SK-N-SH (cell line): ENCODE measurements at places on chromosomes 1 and 21. TPM values are rescaled to one million over a fixed set of nuclear protein-coding genes. Genes with fewer than 3 reads are reported as not detected.

LYPD8 gene
- 1.5 and 1.6 TPM in 2 replicates for polyA plus RNA-seq

ANGPTL3 gene
- not detected in 2 replicates for polyA plus RNA-seq

TMOD4 gene
- 0.57 and 0.59 TPM in 2 replicates for polyA plus RNA-seq

OR6Y1 gene
- not detected in 2 replicates for polyA plus RNA-seq

IRF2BP2 gene
- polyA plus RNA-seq = 40.3 and 73.9 TPM in 2 replicates

FAM163A gene
- polyA plus RNA-seq = 0.43 and 1.1 TPM in 2 replicates

LENEP gene
- polyA plus RNA-seq = 0.26 TPM in 1 of 2 replicates, not detected in the other

RNF186 gene
- not detected in 2 replicates for polyA plus RNA-seq

CFHR5 gene
- polyA plus RNA-seq = not detected in 2 replicates

PLA2G2F gene
- polyA plus RNA-seq = not detected in 2 replicates

CCDC185 gene
- not detected in 2 replicates for polyA plus RNA-seq

HAPLN2 gene
- polyA plus RNA-seq = 0.10 and 0.20 TPM in 2 replicates

ATP6V1G3 gene
- not detected in 2 replicates for polyA plus RNA-seq

LY9 gene
- not detected in 2 replicates for polyA plus RNA-seq

DPH2 gene
- polyA plus RNA-seq = 76.9 and 97.5 TPM in 2 replicates

VHLL gene
- not detected in 2 replicates for polyA plus RNA-seq

RUNX3 gene
- polyA plus RNA-seq = not detected in 2 replicates

THEM5 gene
- not detected in 2 replicates for polyA plus RNA-seq

HSD3B2 gene
- polyA plus RNA-seq = not detected in 2 replicates

CNIH3 gene
- 18.8 and 19.1 TPM in 2 replicates for polyA plus RNA-seq

PROK1 gene
- polyA plus RNA-seq = not detected in 2 replicates

PSMD4 gene
- polyA plus RNA-seq = 419 and 518 TPM in 2 replicates

OR2L13 gene
- 0.15 and 0.23 TPM in 2 replicates for polyA plus RNA-seq

LCE1A gene
- not detected in 2 replicates for polyA plus RNA-seq

NUDT4B gene
- polyA plus RNA-seq = 21.3 and 24.7 TPM in 2 replicates

WNT3A gene
- not detected in 2 replicates for polyA plus RNA-seq

CYP2J2 gene
- 1.1 and 1.2 TPM in 2 replicates for polyA plus RNA-seq

SMPDL3B gene
- polyA plus RNA-seq = 0.67 and 0.95 TPM in 2 replicates

RAB7B gene
- polyA plus RNA-seq = 0.15 and 0.24 TPM in 2 replicates

TRPM2 gene
- polyA plus RNA-seq = not detected in 2 replicates

CCDC18 gene
- 3.5 and 4.0 TPM in 2 replicates for polyA plus RNA-seq

NAV1 gene
- 13.3 and 16.1 TPM in 2 replicates for polyA plus RNA-seq

OSBPL9 gene
- 43.9 and 63.9 TPM in 2 replicates for polyA plus RNA-seq

MATN1 gene
- polyA plus RNA-seq = 0.15 and 0.23 TPM in 2 replicates

ETV3 gene
- polyA plus RNA-seq = 5.4 and 8.5 TPM in 2 replicates

IQGAP3 gene
- 14.4 and 15.6 TPM in 2 replicates for polyA plus RNA-seq

HMCN1 gene
- polyA plus RNA-seq = 59.5 and 92.6 TPM in 2 replicates

FCGR2B gene
- 0.05 TPM in 1 of 2 replicates, not detected in the other for polyA plus RNA-seq

TLCD4 gene
- 0.69 and 0.96 TPM in 2 replicates for polyA plus RNA-seq

DENND2C gene
- polyA plus RNA-seq = 0.02 and 0.03 TPM in 2 replicates

LAMC2 gene
- 0.15 and 0.16 TPM in 2 replicates for polyA plus RNA-seq

PRMT6 gene
- polyA plus RNA-seq = 15.2 and 17.2 TPM in 2 replicates

FMO3 gene
- polyA plus RNA-seq = 0.85 and 0.96 TPM in 2 replicates

ALPL gene
- polyA plus RNA-seq = 0.69 and 1.3 TPM in 2 replicates

KCNE1 gene
- polyA plus RNA-seq = 0.06 and 0.16 TPM in 2 replicates

CAMK2N1 gene
- polyA plus RNA-seq = 2.8 and 5.3 TPM in 2 replicates

LZIC gene
- 9.6 and 10.2 TPM in 2 replicates for polyA plus RNA-seq

PCNX2 gene
- polyA plus RNA-seq = 10.6 and 11.2 TPM in 2 replicates

RXFP4 gene
- polyA plus RNA-seq = not detected in 2 replicates

OR2M3 gene
- polyA plus RNA-seq = not detected in 2 replicates
